ENCODE measurements at places on chromosomes 3 and 15. TPM values are rescaled to one million over a fixed set of nuclear protein-coding genes. Genes with fewer than 3 reads are reported as not detected.
A peak's percentile ranks its signal among the peaks of the same experiment; 100 is the strongest.

SLC28A1 gene
- total RNA-seq, result not detected

- DNase-seq, result peak; percentile 49
Measured at GRCh38 chr15:59376733-59377132, 4.1 kb upstream of the MYO1E start.

GRCh38 chr3:15148614-15149013 is 49.7 kb upstream of the RBSN start:
- DNase-seq, result peak; percentile 2

- DNase-seq, result no peak
Measured at GRCh38 chr3:11626084-11626463, 17.6 kb downstream of the VGLL4 start.

DNA sequence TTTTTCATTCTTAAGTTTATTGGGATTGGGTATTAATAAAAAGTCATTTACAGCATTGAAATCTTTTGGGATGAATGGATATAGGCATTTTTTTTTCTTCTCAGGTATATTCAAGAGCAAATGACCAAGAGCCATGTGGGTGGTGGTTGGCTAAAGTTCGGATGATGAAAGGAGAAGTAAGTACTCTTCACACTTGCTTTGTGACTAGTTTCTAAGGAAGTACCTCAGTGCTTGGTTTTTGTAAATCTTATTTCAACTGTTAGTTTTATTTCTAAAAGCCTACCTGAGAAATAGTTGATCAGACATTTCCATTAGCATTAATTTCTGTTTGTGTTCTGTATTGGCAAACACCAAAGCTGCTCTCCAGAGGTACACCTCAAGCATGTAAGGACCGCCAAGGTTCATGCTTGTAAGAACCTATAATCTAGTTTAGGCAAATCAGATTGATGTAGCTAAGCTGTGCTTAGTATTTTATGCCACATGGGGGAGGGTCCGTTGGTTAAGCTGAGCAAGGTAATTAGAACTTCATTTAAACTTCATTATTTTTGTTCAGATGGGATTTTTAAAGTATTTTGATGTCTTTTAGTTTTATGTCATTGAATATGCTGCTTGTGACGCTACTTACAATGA is 35.4 kb downstream of the FXR1 start:
- peak; percentile 8 for DNase-seq

Data from fibroblast of the aortic adventitia (primary cell).